ENCODE measurements at places on chromosomes 6 and 20. TPM values are rescaled to one million over a fixed set of nuclear protein-coding genes. Genes with fewer than 3 reads are reported as not detected.

The LY6G6C gene
- 0.09 TPM for total RNA-seq

The PSMB1 gene
- 180 TPM for total RNA-seq

The VNN1 gene
- 0.13 TPM for total RNA-seq

The FRK gene
- 0.40 TPM for total RNA-seq

The HLA-DMB gene
- 5.6 TPM for total RNA-seq

The ID4 gene
- 4.6 TPM for total RNA-seq

The TINAG gene
- 0.04 TPM for total RNA-seq

The STMND1 gene
- not detected for total RNA-seq

- H3K4me1 ChIP-seq, result peaks cover 4% of the 10 kb centered on the region
- no peaks in the 10 kb centered on the region for H3K27me3 ChIP-seq
- no peaks in the 10 kb centered on the region for H3K36me3 ChIP-seq
- peak; percentile 66 for DNase-seq
- H3K27ac ChIP-seq, result peak overlapping the region; percentile 42
These were observed 27.8 kb upstream of the RNF144B start for GRCh38 chr6:18359237-18359885.

- H3K27me3 ChIP-seq, result no peaks in the 10 kb centered on the region
- H3K36me3 ChIP-seq, result no peaks in the 10 kb centered on the region
- H3K4me1 ChIP-seq, result peaks cover 12% of the 10 kb centered on the region
- DNase-seq, result no peak
- no peak overlapping the region for H3K4me3 ChIP-seq
- no peak overlapping the region for H3K27ac ChIP-seq
These were observed 194.9 kb downstream of the BCAS1 start for GRCh38 chr20:53875452-53875851.

GRCh38 chr6:46116289-46116688 is 13.5 kb upstream of the ENPP4 start:
- DNase-seq, result no peak
- H3K27me3 ChIP-seq, result no peaks in the 10 kb centered on the region
- H3K4me1 ChIP-seq, result no peaks in the 10 kb centered on the region
- H3K27ac ChIP-seq, result no peak overlapping the region
- H3K36me3 ChIP-seq, result no peaks in the 10 kb centered on the region

DNA sequence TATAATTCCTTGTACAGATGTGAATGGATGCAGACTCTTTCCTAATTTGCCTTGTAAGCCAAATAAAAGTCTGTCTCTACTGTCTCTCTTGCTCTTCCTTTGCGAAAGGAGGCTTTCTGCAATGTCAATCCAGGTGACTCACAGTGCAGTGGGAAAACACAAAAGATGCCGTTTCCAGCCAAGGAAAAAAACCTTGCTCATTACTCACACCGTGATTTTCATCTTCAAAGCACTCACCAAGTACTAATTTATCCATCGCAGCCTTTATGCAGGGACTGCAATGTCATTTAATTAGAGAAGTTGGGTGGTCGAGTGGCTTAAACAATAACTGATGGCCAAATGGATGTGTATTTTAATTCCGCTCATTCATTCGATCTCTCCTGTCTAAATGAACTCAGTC is 23.8 kb downstream of the SAYSD1 start:
- no peak overlapping the region for H3K4me3 ChIP-seq
- H3K27me3 ChIP-seq, result peaks cover 8% of the 10 kb centered on the region
- no peaks in the 10 kb centered on the region for H3K36me3 ChIP-seq
- no peak overlapping the region for H3K27ac ChIP-seq
- H3K4me1 ChIP-seq, result peaks cover 7% of the 10 kb centered on the region

DNA sequence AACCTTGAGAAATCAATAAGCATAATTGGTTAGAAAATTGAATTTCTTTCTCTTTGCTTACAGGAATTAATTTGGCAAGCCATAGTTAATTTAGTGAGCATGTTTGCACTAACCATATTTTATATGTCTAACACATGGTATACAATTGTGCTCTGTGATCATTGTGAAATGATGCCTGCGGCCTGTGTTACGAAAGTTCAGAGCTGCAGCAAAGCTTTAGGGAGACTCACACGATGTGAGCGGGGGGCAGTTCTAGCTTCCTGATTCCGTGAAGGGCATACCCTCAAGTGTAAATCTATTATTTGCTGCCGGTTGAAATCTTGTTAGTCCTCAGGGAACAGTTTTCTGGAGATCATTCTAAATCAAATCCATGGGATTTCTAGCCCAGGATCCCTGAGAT is 25.5 kb upstream of the ADTRP start:
- H3K27ac ChIP-seq, result no peak overlapping the region
- no peaks in the 10 kb centered on the region for H3K4me1 ChIP-seq
- H3K36me3 ChIP-seq, result no peaks in the 10 kb centered on the region
- H3K4me3 ChIP-seq, result no peak overlapping the region

DNA sequence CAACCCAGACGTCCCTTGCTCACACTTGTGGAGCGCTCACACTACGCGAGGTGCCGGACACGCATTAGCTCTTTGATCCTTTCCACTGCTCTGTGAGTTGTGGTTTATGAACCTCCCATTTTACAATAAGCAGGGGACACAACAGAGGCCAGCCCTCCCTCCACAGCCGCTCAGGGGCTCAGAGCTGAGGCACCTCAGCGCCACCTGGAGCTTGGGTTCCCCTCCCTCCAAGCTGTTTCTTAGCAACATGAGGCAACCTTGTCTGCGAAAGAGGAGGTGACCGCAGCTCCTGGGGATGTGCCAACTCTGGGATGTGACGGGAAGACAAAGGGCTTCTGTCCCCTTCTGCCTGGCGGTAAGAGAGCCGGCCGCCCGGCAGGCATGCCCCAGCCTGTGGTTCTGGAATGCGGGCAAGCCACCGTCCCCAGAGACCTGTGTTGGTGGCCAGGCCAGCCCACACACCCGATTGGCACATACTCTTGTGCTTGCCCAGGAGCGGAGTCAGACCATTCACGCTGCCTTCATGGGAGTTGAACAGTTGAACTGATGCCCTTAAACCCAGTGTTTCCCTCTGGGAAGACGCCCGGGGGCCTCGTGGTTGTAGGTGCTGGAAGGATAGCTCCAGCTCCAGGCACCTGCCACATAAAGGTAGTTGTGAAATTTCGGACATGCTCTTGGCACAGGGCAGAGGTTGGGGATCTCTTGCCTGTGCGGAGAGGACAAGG is 44.5 kb downstream of the RBM38 start:
- no peak overlapping the region for H3K27ac ChIP-seq
- H3K27me3 ChIP-seq, result peaks cover 5% of the 10 kb centered on the region
- no peak overlapping the region for H3K4me3 ChIP-seq
- DNase-seq, result peak; percentile 62

DNA sequence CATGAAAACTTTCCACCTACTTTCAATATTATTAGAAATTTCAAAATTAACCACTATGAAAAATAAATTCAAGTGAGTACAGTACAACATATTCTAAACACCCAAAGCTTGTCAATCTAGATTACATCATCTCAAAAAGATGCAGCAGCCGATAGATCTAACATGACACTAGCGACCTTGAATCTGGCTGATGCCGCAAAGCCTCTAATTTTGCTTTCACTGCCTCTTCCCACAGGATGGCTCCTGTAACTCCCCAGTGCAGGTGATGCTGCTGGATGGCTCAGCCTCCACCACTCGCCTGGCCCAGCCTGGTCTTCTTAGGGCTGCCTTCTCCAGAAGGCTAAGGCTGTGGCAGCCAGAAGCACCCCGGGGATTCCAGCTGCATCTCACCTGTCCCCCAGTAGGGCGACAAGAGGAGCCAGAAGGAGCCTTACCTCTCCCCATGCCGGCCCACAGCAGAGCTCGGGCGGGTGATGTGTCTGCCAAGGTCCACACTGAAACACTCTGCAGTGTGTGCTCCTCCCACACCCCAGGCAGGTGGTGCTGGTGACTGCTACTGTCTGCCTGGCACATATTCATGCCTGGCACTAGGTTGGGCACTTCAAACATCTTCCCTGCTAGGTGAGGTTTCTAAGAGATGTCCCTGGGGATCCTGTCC is 82.1 kb downstream of the SLC23A2 start:
- peaks cover 3% of the 10 kb centered on the region for H3K36me3 ChIP-seq
- peaks cover 9% of the 10 kb centered on the region for H3K4me1 ChIP-seq
- no peak overlapping the region for H3K4me3 ChIP-seq
- DNase-seq, result no peak
- no peak overlapping the region for H3K27ac ChIP-seq
- no peaks in the 10 kb centered on the region for H3K27me3 ChIP-seq

- no peak for DNase-seq
- no peak overlapping the region for H3K4me3 ChIP-seq
- no peak overlapping the region for H3K27ac ChIP-seq
- peaks cover 3% of the 10 kb centered on the region for H3K36me3 ChIP-seq
These were observed 40.1 kb downstream of the CDKAL1 start for GRCh38 chr6:20574355-20574754.

DNA sequence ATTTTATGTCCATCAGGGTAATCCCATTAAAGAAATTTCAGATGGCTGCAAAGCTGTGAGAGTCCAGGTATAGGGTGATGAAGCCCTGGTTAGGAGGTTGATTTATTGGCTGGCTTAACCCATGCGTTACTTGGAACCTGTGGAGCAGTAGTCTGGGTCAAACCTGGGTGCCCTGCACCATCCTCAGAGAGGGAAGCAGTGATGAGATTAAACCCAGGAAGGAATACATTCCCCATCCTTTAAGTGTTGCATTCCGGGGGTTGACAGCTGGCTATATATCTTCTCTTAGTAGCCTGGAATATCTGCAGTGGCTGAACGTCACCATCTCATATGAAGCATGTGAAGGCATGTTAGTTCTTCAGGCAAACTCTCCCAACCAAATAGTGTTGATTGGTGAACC is 44.9 kb upstream of the JAG1 start:
- no peak for DNase-seq
- no peaks in the 10 kb centered on the region for H3K27me3 ChIP-seq
- no peak overlapping the region for H3K27ac ChIP-seq
- H3K36me3 ChIP-seq, result no peaks in the 10 kb centered on the region

DNA sequence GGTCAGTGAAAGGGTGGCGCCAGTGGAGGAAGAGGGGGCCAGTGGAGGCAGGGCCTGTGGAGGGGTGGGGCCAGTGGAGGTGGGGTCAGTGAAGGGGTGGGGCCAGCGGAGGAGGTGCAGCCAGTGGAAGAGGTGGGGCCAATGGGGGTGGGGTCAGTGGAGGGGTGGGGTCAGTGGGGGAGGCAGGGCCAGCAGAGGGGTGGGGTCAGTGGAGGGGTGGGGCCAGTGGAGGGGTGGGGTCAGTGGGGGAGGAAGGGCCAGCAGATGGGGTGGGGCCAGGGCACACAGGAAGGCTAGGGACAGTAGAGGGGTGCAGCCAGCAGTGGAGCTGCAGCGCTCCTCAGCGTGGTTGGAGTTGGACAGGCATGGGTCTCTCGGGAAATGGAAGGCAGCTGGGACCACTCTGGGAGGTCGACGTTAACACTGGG is 18.7 kb downstream of the ADRM1 start:
- no peak overlapping the region for H3K27ac ChIP-seq
- no peak overlapping the region for H3K4me3 ChIP-seq
- H3K27me3 ChIP-seq, result no peaks in the 10 kb centered on the region
- no peak for DNase-seq
- no peaks in the 10 kb centered on the region for H3K4me1 ChIP-seq

DNA sequence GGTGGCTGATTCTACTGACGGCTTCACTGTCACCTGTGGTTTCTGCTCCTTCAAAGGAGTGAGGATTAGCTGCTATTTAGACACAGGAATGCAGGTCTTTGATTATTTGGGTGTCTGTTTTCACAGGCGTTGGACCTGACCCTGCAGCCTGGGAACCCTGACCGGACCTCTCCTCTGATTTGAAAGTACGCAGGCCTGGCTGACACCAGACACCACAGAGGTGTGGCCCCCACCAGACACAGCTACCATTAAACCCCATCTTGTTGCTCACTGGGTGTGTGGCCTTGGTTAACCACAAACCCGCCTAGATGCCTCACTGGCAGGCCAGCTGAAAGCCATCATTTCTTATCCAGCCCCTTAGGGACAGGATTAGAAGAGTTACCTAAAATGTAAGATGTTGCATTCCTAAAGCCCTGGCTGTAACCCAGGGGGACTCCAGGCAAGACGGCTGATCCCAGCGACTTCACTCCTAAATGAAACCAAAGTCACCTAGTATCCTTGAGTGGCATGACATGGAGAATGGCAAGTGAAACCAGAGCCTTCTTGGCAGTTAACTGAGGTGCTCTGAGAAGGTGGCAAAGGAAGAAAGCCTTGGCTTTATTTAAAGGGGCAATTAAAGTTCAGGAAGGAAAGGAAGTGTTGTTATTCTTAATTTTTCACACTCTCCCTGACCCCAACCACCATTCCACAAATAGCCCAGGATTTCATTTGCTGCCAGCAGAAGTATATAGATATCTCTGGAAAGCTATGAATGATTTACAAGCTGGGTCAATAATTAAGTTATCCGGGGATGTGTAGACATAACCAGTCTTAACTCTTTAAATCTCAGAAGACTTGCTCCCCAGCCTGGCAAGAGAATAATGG is 169.9 kb downstream of the QRSL1 start:
- H3K27me3 ChIP-seq, result peaks cover 5% of the 10 kb centered on the region
- no peak for DNase-seq
- no peak overlapping the region for H3K27ac ChIP-seq
- H3K4me3 ChIP-seq, result no peak overlapping the region

- H3K27ac ChIP-seq, result peak within 1 kb of the TSS; percentile 100
- peaks cover 46% of the 10 kb centered on the region for H3K36me3 ChIP-seq
These were observed at the start of gene MRPS18B for GRCh38 chr6:30617565-30618269. Gene MRPS18B (plus strand): TSS chr6:30617840. CDS start chr6:30617866, 26 bp downstream.

DNA sequence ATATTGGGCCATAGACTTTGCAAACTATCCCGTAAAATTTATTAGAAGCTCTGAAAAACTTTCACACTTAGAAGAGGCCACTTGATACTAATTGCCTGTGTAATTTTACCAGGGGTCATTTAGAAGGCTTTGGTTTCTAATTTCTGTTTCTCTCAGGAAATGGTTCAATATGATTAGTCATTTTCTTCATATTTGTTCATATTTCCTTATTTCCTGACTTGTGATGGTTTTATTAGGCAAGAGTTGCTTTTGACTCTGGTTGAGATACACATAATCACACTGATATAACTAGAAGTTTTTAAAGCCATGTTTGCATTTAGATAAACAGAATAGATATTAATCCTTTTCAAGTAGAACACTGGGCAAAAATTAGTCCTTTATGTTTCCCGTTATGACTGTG is 11.8 kb upstream of the HBS1L start:
- H3K4me1 ChIP-seq, result no peaks in the 10 kb centered on the region
- H3K27ac ChIP-seq, result no peak overlapping the region
- H3K27me3 ChIP-seq, result no peaks in the 10 kb centered on the region
- no peaks in the 10 kb centered on the region for H3K36me3 ChIP-seq

DNA sequence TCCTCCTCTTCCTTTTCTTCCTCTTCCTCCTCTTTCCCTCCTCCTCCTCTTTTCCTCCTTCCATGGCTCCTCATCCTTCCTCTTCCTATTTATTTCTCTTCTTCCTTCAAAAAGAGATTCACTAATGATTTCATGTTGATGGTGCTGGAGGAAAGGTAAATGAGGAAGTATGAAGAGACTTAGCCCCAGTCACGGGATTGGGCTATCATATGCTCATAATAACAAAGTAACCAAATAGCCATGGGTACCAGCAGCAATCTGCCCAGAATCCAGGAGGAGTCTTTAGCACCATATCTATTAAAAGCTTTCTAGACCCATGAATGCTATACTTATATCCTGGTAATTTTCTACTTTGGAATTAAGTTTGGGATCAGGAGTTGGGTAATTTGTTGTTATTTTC is 910.9 kb upstream of the MAP3K7 start:
- no peaks in the 10 kb centered on the region for H3K36me3 ChIP-seq
- H3K27me3 ChIP-seq, result no peaks in the 10 kb centered on the region
- no peak overlapping the region for H3K4me3 ChIP-seq
- no peak overlapping the region for H3K27ac ChIP-seq
- no peaks in the 10 kb centered on the region for H3K4me1 ChIP-seq

All from muscle of leg (tissue), 16 donors.